Stimulated activated CD4-positive, alpha-beta T cell treated with anti-CD3 and anti-CD28 coated beads, Interleukin-12 subunit alpha, Interleukin-12 subunit beta, amount 100 ng/mL, for 24 hours (primary cell): ENCODE measurements at places on chromosomes 7 and 10.

- DNase-seq: peak; percentile 23
These were observed 98.9 kb downstream of the NEURL1 start for GRCh38 chr10:103592186-103593021.

DNA sequence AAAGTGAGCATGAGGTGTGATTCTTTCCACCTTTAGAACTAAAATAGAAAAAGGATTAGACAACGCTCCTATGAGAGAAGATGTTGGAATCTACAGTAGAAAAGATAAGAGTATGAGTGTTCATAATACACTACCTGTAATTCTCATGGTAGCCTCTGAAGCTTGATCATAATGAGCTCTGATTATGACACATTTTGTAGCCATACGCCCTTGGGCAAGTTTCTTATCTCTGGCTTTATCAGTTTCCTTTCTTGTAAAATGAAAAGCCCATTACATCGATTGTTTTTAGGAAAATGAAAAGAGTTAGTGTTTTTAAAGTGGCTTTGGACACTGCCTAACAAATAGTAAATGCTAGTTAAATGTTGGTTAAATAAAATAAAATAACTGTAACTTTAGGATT lies 22.4 kb upstream of the PRSS58 start:
- DNase-seq: no peak

DNA sequence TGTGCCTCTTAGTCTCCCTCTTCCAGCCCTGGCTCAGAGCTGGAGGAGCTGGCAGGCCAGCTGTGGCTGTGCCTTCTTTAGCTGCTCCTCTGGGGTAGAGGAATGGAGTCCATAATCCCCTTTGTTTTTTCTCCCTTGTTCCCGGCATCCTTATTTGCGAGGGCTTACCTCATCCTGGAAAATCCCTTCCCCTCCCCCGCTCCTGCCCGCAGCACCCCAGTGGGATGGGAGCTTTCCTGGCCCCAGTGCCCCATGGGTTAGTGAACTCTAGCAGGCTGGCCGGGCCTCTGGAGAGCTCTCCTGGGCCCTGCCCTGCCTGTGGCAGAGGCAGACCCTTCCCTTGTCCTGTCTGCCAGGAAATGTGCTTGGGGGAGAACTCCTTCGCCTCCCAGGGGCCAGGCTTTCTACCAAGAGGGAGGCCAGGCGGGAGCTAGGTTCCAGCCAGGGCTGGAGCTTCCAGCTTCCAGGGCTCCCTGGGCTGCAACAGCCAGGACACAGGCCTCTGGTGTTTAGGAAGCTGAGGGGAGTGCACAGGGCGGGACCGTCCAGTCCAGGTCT lies 16.5 kb upstream of the TRIM8 start:
- no peak for DNase-seq

GRCh38 chr7:78529392-78529791 lies 730.8 kb downstream of the PHTF2 start:
- no peak for DNase-seq

DNA sequence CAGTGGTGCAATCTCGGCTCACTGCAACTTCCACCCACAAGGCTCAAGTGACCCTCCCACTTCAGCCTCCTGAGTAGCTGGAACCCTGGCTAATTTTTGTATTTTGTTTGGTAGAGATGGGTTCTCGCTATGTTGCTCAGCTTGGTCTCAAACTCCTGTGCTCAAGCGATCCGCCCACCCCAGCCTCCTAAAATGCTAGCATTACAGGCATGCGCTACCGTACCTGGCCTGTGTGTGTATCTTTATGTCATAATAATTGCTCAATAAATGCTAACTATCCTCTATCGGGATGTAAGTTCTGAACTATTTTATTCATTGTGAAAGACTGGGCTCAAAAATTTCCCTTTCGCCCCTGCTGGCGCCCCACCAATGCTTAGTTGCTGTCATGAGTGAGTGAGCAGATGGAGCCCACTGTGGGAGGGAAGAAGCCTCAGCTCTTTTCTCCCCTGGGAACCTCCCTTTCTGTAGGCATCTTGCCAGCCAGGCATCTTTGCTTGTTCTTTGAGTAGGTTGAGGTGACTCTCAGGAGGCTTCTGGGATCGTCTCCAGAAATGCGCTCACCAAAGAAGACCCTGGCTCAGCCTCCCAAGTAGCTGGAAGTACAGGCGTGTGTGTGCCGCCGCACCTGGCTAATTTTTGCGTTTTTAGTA lies 38.3 kb downstream of the CAMK1D start:
- DNase-seq: no peak

DNA sequence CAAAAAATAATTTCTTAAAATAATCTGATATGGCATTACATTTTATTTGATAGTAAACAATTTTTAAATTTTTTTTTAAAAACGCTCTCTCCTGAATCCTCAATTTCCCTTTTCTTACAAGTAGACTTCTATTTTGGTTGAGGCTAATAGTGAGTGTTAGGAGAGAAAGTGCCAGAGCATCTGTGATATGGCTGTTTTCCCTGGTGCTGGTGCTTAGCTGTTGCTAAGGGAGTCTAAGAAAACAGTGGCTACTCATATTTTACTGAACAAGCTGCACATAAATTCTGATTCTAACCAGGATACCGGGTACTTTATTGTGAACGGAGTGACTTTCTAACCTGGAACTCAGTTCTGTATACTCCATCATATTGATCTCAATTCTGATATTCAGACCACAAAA lies 311.1 kb upstream of the KIAA1217 start:
- DNase-seq: no peak
